ENCODE measurements at places on chromosomes 16 and 17.

- DNase-seq, result no peak
Observed at GRCh38 chr16:87697256-87697655, 68.5 kb downstream of the KLHDC4 start.

DNA sequence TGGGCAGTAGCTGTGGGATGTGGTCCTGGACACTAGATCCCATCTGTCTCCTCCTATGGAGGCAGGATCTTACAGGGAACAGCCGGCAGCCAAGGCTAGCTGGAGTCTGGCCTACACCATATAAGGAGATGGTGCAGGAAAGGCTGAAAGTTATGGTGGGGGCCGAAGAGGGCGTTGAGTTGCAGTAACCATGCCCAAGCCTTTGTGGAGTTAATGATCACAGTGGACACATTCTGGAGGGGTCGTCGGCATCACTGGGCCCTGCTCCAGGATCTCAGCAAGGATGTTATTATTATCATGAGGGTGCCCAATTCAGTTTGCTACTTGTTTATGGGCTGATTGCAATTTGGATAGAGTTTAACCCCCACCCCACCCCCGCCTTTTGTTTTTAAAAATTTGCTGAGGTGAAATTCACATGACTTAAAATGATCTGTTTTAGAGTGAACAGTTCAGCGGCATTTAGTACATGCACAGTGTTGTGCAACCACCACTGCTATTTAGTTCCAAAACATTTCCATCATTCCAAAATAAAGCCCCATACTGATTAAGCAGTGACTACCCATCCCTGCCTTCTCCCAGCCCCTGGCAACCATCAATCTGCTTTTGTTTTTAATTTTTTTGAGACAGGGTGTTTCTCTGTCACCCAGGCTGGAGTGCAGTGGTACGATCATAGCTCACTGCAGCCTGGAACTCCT is 184.3 kb upstream of the CACNG3 start:
- no peak for DNase-seq

- DNase-seq, result no peak
Observed at GRCh38 chr17:44677136-44677535, 12.4 kb downstream of the CCDC43 start.

DNA sequence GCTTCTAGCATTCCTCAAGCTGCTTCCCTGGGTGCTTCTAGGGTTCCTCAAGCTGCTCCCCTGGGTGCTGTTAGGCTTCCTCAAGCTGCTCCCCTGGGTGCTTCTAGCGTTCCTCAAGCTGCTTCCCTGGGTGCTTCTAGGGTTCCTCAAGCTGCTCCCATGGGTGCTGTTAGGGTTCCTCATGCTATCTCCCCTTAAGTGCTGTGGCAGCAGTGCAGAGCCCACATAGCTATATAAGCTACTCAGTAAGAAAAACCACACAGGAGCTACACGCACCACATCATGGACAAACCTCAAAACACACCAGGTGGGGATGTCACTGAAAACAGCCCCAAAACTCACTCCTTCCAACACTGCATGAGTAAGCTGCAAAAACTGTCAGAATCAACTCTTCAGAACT is 35.2 kb downstream of the ANKRD11 start:
- DNase-seq, result no peak

DNA sequence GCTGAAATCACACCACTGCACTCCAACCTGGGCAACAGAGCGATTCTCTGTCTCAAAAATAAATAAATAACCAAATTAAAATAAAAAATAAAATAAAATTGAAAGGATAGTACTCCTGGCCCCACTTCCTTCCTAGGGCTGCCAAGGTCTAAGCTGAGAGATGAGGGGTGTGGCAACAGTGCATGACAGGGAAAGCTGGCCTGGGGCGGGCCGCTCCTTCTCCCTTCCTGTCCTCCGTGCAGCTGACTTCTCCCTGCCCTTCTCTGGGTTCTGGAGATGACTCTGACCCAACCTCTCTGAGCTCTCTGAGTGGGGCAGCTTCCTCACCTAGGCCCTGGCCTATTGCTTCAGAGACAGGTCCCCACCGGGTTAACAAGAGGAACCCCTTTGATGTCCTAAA is 8.7 kb upstream of the SLC25A39 start:
- no peak for DNase-seq

DNA sequence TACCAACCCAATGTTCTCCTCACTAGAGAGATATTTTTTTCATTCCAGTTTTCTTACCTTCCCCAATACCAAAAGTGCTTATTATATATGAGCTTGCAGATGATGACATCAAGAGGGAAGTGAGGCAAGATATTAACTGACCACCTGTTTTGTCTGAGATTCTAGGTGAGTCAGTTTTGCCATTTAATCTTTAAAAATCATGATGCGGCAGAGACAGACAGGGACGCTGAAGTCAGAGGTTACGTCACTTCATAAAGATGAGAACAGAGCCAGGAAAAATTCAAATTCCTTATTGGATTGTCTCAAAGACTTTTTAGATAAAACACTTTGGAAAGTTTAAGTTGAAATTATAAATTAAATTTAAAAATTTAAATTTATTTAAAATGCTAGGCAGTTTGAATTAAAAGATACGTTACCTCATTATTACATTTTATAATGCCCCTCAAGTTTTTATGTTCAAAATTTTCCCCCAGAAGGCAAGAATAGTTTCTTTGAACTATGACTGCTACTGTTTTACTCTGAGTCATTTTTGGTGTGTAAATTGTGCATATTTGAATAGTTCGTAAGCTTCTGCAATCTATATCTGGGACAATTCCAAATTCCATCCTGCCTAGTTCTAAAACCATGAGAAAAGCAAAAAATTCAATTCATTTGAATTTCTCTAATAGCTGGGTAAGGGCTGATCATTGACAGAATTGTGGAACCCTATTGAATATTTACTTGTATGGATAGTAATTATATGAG is 839.6 kb upstream of the GOT2 start:
- no peak for DNase-seq

DNA sequence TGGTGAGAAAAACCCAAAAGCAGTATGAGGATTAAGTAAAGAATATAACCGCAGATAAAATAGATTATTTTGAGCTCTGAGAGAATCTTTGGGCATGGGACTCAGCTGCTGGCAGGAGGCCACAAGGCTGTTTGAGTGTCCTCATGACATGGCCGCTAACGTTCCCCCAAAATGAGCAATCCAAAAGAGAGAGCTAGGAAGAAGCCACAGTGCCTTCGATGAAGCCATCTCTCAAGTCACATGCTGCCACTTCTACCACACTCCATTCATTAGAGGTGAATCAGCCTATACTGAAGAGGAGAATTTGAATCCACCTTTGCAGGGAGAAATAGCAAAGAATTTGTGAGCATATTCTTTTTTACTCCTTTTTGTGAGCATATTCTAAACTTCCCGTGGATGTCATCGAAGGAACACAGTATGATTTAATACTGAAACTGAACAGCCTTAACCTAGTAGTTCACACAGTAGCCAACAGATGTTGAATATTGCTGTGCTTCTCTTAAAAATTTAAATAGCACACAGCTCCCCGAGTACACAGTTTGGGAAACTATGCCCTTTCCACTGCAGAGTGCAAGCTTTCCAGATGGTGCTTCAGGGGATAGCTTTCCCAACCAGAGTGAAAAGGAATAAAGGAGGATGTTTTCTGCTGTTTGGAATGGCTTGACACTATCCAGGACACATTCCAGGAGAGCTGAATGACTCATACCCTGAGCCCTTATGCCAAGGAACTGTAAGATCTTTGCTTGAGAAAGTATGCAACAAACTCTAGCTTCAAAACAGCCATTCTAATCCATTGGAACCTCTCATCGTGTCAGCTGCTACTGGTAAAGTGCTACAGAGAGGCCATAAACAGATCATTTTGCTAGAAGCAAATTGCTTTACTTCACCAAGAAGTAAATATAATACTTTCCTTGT is 33.9 kb downstream of the ANKFY1 start:
- DNase-seq, result no peak

DNA sequence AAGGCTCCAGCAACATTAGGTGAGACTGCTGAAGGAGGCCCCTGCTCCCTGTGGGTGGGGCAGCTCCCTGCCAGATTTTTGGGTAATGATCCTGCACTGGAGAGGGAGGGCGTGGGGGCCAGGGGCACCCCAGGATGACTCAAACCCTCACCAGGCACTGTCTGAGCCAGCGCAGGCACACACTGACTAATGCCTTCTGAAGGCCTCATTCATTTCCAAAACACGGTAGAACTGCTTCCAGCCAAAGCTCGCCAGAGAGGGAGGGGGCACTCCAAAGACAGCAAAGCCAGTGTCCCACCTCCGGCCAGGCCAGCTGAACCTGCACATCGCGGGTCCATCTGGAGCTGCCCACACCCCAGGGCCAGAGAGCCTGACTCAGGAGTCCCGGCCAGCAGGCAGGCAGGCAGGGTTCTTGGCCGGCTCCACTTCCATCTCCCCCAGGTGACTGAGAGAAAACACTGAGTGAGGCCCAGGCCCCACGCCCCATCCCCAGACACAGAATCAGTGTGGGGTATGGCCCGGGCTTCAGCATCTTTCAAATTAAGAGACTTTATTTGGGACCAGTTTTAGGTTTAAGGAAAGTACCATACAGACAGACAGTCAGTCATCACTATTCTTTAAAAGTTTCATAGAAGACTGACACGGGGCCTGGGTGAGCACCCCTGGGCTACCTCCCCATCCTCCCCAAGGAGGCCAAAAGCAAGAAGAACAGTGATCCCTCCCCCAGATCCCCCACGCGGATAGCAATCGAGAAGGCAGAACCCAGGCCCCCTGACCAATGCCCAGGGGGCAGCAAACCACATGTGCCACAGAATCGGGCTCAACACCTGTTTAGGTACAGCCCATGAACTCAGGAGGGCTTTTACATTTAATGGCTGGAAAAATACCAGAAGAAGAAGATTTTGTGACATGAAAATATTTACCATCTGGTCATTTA is 2.3 kb downstream of the PIEZO1 start:
- DNase-seq, result no peak
